ENCODE measurements at places on chromosomes 2 and 18.
A peak's percentile ranks its signal among the peaks of the same experiment; 100 is the strongest.

DNA sequence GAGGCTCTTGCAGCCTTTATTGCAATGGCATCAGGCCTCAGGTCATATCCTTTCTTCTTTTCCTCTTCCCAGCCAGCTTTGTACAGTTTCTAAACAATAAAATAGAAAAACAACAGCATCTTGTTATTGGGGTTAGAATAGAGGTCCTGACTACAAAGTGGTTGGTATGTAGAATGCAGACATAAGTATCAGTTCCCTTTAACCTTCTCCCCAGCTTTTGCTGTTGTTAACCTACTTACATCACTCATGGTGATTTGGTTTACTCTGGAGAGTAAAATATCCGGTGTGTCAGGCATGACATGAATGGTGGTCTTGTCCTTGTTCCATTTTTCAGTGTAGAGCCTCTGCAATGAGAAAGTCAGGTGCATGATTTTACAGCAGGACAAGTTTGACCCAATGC lies 69.8 kb downstream of the NEB start:
- no peak for DNase-seq

DNA sequence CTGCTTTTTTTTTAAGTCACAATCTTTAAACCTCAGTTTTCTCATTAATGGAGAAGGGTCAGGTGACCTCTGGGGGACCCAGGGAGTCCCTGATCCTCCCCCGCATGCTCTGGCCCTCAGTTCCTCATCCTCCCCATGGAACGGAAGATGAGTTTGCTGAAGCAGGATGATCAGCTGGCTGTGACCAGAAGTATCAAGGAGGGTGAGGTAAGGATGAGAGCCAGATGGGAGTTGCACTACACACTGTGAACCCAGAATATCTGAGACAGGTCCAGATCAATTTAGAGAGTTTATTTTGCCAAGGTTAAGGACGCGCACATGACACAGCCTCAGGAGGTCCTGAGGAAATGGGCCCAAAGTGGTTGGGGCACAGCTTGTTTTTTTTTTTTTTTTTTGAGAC lies 3.8 kb downstream of the CATIP start:
- no peak for DNase-seq

GRCh38 chr2:215793747-215794595 lies 219.4 kb downstream of the MREG start:
- DNase-seq = no peak

DNA sequence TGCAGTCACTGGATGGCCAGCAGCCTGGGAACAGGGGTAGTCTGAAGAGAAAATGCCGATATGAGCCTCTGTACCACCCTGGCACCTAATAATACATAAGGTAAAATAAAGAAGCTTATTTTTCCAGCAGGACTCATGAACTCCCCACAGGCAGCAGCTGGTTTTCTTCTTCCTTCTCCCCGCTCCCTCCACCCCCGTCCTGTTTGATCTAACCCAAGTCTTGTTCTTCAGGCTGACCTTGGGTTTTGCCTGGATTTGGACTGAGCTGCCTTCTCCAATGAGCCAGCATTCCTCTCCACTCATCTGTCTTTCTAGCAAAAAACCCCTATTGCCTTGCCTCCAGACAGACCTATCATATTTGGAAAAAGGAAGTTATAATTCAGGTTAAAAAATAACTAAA lies 111.8 kb downstream of the CELF4 start:
- DNase-seq = no peak

GRCh38 chr2:239991689-239992314 lies 33.3 kb downstream of the NDUFA10 start:
- DNase-seq = peak; percentile 52

- no peak for DNase-seq
Observed at GRCh38 chr2:69774984-69775982, 33.3 kb downstream of the ANXA4 start.

Data from NCI-H1694 treated with DMSO at 0.1 percent for 48 hours (cell line).